ENCODE measurements at places on chromosomes 2 and 18.

DNA sequence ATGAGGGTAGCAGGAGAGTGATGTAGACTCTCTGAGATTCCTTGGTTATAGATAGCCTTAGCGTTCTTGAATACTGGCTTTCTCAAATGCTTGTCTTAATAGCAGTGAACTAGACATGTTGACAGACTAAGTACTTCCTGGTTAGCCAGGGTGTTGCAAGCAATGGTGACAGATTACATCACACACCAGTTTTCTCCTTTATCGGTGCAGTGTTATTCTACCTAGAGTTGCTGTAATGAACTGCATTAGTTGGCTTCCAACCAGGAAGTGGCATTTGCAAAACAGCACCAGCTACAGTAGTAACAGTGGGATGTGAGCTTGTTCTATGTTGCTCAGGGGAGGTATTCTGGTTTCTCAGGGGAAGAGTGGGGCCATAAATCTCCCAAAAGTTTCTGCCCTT is 582.2 kb upstream of the DDX18 start:
- no peak for DNase-seq

DNA sequence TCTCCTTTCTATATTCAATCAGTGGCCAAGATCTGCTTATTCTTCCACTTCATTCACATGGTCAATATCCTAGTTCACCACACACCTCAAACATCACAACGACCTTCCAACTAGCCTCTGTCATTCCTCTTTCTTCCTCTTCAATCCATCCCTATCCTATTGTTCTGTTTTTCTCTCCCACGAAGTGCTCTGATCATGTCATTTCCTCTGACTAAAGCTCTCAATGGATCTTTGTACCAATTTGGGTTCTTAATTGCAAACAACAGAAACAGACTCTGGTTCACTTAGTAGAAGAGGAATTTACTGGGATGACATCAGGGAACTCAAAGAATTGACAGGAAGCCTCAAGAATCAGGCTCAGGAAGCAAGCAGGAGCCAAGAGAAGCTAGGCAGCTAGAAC is 23.5 kb downstream of the WNT10A start:
- DNase-seq = no peak

DNA sequence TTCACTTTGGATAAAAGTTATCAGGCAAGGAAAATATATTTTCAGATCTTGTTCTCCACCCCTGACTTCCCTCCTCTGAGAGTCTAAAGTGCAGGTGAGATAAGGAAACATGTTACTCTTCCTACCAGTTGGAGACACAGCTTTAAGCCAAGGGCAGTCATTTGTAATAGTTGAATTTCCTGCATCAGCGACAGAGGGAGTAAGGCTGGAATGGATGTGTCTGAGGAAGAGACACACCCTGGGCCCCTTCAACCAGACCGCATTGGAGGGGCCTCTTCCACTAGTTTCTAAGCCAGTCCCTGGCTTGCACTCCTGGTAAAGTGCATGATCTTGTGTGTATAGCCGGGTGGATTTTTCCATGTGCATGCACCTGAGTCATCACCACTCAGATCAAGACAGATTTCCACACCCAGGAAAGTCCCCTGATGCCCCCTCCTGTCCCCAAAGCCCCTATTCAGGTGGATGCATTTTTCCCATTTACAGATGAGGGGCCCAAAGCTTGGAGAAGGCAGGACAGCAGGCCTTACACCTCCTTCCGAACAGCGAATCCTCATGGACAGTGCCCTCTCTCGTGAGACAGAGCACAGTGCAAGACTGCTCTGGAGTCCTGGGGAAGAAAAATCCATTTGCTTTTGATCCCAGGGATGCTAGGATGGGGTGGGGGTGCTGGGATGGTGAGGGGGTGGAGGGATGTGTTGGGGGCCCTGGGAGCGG is 66.7 kb upstream of the SH3RF3 start:
- no peak for DNase-seq

DNA sequence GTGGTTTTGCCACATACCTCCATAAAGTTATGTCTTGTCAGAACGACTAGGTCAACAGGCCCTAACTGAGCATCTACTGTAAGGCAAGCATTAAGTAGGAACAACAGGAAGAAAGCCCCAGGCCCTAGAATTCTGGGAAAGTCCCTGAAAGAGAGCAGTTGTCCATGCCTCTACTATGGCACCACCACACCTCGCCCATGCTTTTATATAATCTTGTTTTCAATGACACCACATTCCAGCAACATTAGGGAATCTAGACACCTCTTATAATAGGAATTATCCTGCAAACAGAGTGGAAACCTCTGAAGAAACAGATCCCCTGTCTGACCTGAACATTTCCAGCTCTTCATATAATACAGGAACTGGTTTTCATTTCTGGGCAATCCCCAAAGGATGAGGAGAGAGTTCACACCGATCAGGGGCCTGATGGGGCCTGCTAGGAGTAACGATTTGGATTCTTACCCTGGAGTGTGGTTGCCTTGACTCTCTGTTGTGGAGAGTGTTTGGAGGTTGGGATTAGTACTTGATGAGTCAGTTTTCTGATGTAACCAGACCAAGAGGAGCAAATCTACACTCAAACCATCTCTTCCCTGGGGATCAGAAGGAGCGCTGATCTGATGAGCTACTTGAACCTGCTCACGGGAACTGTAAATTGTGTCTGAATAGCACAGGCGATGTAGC is 31.9 kb upstream of the CEP68 start:
- no peak for DNase-seq

DNA sequence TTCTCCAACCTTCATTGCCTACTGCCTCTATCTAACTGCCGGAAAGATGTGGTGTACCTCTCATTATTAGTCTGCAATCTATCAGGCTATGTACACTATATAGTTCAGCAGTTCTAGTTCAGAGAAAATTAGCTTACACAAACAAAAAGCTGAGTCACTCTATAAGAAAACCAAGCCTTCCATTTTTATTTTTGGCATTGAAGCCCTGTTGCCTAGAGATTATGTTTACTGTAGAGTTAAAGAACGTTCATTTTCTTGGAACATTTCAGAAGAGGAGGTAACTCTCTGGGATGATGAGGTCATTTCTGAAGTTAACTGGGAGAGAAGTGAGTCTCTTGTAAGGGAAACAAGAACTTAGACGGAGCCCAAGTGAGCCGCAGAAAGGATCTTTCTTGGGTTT is 133.5 kb downstream of the FAM124B start:
- DNase-seq = no peak

- DNase-seq = no peak
Measured at GRCh38 chr2:37541516-37541915, 129.9 kb downstream of the CDC42EP3 start.

GRCh38 chr2:158637357-158637756 is 157.8 kb upstream of the DAPL1 start:
- DNase-seq = no peak

Data from activated CD4-positive, alpha-beta T cell treated with anti-CD3 and anti-CD28 coated beads, Interleukin-2, Interleukin-4, amounts not matched to agents 100 ng/mL and 50 ng/mL, durations not matched to agents 16 hours and 8 hours (primary cell).